ENCODE measurements at places on chromosomes 1 and 21. TPM values are rescaled to one million over a fixed set of nuclear protein-coding genes. Genes with fewer than 3 reads are reported as not detected.

- H3K36me3 ChIP-seq, result no peaks in the 10 kb centered on the region
- H3K4me1 ChIP-seq, result peaks cover 14% of the 10 kb centered on the region
- H3K27me3 ChIP-seq, result no peaks in the 10 kb centered on the region
- peak; percentile 81 for DNase-seq
- H3K27ac ChIP-seq, result peak within 1 kb of the TSS; percentile 99
Measured at GRCh38 chr1:15684042-15684461, at the start of gene PLEKHM2. PLEKHM2 (plus strand) TSS chr1:15684320; CDS start chr1:15684559, 239 bp downstream.

GRCh38 chr1:241994171-241994570 is 4.7 kb downstream of the MAP1LC3C start:
- no peaks in the 10 kb centered on the region for H3K36me3 ChIP-seq
- no peak for DNase-seq
- H3K27me3 ChIP-seq, result no peaks in the 10 kb centered on the region
- H3K27ac ChIP-seq, result no peak overlapping the region
- peaks cover 5% of the 10 kb centered on the region for H3K4me1 ChIP-seq

Gene CACNA1S
- total RNA-seq, result not detected

DNA sequence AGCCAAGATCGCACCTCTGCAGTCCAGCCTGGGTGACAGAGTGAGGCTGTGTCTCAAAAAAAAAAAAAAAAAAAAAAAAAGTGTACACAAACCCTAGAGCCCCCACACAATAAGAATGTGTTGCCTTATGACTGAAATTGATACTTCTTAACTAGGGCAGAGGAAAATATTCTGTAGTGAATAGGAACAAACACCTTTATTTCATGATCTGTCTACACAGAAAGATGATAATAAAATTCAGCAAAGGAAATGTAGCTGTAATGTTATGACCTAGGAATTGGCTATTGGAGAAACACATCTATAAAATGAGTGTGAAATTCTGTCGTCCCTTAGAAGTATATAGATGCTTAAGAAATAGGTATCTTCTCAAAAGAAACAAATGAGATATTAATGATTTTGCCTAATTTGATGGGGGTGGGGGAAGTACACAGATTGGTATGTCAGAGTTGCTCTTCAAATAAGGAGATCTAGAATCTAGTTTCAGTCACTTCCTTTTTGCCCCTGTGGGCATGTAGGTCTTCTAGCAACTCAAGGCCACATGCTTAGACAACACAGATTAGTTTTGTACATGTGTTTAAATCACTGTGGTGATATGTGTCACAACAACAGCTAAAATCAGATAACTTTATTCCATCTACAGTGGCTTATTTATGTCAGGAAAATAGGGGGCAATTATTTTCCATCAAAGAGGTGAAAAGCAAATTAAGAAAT is 10.7 kb upstream of the GPR25 start:
- no peaks in the 10 kb centered on the region for H3K27me3 ChIP-seq
- no peak overlapping the region for H3K27ac ChIP-seq
- H3K36me3 ChIP-seq, result no peaks in the 10 kb centered on the region

DNA sequence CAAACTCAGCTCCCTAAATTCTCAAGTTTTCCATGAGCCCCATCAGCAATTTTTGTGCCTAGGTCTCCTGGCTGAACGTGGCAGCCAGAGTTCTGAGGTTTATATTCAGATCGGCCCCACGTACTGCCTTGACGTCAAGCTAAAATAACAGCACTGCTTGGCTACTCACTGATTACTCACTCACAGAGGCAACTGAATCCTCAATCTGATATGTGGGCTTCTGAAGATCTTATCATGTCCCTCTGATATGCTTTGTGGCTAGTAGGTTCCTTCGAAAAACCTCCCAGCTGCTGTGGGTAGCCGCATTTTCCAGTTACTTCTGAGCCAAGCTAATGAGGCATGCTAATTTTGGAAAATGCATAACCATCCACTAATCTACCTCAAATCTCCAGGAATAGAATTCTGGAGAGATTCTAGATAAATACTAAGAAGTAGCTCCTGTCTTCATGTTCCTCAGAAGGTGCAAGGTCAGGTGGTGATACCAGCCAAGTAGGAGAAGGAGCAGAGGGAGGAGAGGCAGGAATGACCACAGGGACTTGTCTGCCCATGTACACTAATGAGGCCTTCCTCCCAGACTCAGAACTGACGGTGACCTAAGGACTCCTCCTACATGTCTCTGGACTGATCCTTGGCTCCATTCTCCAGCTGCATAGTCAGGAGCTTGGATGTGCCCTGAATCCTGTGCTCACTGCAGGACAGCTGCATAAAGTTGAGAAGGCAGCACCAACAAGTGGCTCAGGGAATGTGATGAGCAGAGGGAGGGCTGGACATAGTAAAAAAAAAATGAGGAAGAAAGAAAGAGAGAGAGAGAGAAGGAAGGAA is 263.7 kb downstream of the TNR start:
- no peak for DNase-seq
- no peak overlapping the region for H3K4me3 ChIP-seq
- H3K4me1 ChIP-seq, result peaks cover 19% of the 10 kb centered on the region
- peak overlapping the region; percentile 60 for H3K27ac ChIP-seq
- H3K36me3 ChIP-seq, result no peaks in the 10 kb centered on the region
- H3K27me3 ChIP-seq, result peaks cover 8% of the 10 kb centered on the region

GRCh38 chr1:61253059-61253735 is 170.8 kb downstream of the NFIA start:
- DNase-seq, result peak; percentile 51
- peaks cover 3% of the 10 kb centered on the region for H3K4me1 ChIP-seq
- no peak overlapping the region for H3K27ac ChIP-seq
- no peaks in the 10 kb centered on the region for H3K27me3 ChIP-seq

- no peaks in the 10 kb centered on the region for H3K27me3 ChIP-seq
- DNase-seq, result no peak
- H3K36me3 ChIP-seq, result no peaks in the 10 kb centered on the region
Measured at GRCh38 chr1:54904476-54905048, 17.6 kb upstream of the DHCR24 start.

- no peaks in the 10 kb centered on the region for H3K27me3 ChIP-seq
- DNase-seq, result no peak
- H3K36me3 ChIP-seq, result no peaks in the 10 kb centered on the region
- no peak overlapping the region for H3K27ac ChIP-seq
- no peak overlapping the region for H3K4me3 ChIP-seq
- H3K4me1 ChIP-seq, result no peaks in the 10 kb centered on the region
Measured at GRCh38 chr1:198047913-198048312, 108.9 kb upstream of the NEK7 start.

Gene ESRRG
- total RNA-seq, result 15.8 TPM

Gene TNFAIP8L2
- total RNA-seq, result 0.64 TPM

DNA sequence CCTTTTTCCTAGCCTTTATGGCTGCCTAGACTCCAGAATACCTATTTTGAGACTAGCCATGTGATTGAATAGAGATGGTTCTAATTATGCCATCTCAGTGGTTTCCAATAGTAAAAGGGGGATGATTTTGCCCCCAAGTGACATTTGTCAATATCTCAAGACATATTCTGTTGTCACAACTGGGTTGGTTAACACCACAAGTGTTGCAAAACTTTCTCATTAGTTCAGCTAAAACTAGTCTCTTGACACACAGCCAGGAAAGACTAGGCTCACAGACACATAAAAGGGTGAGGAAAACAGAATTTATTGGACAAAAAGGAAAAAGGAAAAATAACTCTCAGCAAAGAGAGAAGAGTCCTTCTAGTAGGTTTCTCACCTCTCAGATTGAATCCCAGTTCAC is 39.9 kb upstream of the GBP5 start:
- H3K4me3 ChIP-seq, result no peak overlapping the region
- no peaks in the 10 kb centered on the region for H3K27me3 ChIP-seq
- H3K27ac ChIP-seq, result no peak overlapping the region
- no peaks in the 10 kb centered on the region for H3K36me3 ChIP-seq
- H3K4me1 ChIP-seq, result no peaks in the 10 kb centered on the region
- DNase-seq, result no peak

GRCh38 chr1:44292651-44293050 is 62.4 kb downstream of the ERI3 start:
- H3K27me3 ChIP-seq, result no peaks in the 10 kb centered on the region
- no peak overlapping the region for H3K27ac ChIP-seq
- no peak for DNase-seq
- H3K4me1 ChIP-seq, result no peaks in the 10 kb centered on the region

GRCh38 chr1:67004176-67004575 is 49.8 kb downstream of the SLC35D1 start:
- no peak overlapping the region for H3K27ac ChIP-seq
- H3K4me3 ChIP-seq, result no peak overlapping the region
- no peaks in the 10 kb centered on the region for H3K27me3 ChIP-seq
- H3K4me1 ChIP-seq, result no peaks in the 10 kb centered on the region

DNA sequence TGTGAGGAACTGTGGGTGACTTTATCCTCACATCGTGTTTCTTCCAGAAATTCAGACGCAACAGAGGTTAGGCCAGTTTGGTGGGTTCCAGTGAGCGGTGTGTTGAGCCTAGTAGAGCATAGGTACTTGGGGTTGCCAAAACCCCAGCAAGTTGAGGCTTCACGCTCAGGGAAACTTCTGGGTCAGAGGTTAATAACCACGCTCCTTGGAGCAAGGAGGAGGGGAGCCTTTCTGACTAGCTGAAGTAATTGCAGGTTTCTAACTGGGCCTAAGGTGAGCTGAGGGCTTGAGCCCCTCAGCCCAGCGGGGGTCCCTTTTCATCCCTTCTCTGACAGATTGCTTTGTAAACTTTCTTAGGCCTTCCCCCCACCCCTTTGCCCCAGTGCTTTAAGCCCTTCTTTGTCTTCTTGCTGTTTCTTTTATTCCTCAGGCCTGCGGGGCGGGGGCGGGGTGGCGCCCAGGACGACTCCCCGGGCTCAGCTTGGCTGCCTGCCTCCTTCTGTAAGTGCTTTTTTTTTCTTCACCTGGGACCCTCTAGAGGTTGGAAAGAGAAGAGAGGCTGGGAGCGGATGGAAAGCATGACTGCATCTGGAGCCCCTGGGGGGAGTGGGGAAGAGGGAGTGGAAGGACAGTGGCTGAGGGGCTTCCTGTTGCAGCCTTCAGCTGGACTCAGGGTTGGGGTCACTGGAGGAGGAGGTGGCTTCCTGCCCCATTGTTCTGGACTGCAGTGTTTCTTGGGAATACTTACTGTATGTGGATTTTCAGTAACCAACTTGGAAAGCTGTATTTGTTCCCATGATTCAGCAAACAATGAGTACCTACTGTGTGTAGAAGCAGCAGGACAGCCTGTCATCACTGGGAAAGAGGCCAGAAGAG is 1.3 kb upstream of the ZNF436 start:
- no peak overlapping the region for H3K4me3 ChIP-seq
- H3K27me3 ChIP-seq, result no peaks in the 10 kb centered on the region
- peak; percentile 57 for DNase-seq

Gene OR2L2
- total RNA-seq, result not detected

DNA sequence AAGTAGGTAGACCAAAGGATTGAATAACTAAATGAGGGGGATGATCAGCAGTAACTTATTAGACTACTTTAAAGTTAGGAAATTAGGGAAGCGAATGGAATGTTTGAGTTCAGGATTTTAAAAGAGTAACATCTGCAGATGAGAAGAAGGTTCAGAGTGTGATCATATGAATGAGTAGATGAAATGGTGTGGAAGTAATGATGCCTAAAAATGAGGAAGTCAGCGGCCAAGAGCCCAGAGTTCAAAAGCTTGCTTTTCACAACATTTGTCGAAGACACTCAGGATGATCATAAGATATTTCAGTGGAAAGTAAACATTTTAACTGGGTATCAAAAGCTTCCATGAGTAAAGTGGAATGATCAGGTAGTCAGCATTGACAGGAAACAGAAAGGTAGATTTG is 299.4 kb downstream of the LRRIQ3 start:
- H3K27ac ChIP-seq, result peak overlapping the region; percentile 57
- H3K27me3 ChIP-seq, result no peaks in the 10 kb centered on the region
- no peak overlapping the region for H3K4me3 ChIP-seq
- peaks cover 5% of the 10 kb centered on the region for H3K4me1 ChIP-seq
- no peak for DNase-seq

DNA sequence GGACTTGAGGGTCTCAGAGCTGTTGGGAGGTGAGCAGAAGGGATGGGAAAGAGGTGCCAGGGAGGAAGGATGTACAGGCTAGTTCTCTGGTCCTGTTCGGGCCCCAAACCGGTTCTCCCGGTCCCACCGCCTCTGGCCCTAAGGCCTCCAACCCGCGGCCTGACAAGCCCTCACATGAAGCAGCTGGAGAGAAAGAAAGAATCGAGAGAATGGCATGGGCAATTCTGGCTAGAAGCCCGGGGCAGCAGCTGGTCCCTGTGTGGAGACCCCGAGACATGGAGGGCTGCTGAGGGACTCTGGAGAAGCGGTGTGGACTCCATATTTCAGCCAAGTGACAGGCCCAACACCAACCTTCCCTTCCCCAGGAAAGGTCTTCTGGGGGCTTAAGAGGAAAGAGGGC is 730 bp downstream of the CDC42SE1 start:
- H3K27ac ChIP-seq, result peak overlapping the region; percentile 100
- peak; percentile 72 for DNase-seq
- no peaks in the 10 kb centered on the region for H3K36me3 ChIP-seq
- H3K4me1 ChIP-seq, result peaks cover 37% of the 10 kb centered on the region

Gene GBP3
- total RNA-seq, result 10.8 TPM

GRCh38 chr1:200473698-200474371 is 64.0 kb upstream of the ZNF281 start:
- no peaks in the 10 kb centered on the region for H3K27me3 ChIP-seq
- no peaks in the 10 kb centered on the region for H3K36me3 ChIP-seq
- no peak overlapping the region for H3K27ac ChIP-seq
- H3K4me1 ChIP-seq, result no peaks in the 10 kb centered on the region

Gene PGLYRP4
- not detected for total RNA-seq

DNA sequence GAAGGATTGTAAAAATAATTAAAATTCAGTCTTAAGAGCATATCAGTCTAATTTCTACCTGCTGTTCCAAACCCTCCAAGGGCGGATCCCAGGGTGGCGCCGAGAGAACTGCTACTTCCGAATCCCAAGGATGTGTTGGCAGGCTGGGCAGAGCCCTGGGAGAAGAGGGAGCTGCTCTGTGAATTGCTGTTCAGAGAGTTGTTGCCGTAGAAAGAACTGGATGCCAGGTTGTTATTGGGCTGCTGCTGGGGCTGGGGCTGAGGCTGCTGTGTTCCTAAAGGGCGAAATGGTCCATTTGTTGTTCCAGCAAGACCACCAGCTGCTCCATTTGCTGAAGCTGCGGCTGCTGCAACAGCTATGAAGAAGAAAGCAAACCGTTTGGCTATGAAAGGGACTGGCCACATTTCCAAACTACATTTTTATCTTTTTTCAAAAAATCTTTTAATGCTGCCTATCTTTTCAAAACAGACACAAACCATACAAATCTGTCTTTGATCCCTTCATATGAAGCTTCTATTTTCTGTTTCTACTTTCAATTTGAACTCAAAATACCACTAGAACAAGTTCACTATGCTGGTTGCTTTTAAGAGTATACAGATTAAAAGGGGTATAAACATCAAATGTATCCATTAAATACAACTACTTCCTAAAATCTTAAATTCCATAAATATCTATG is 57.5 kb upstream of the SDC3 start:
- no peak overlapping the region for H3K4me3 ChIP-seq
- peak overlapping the region; percentile 7 for H3K27ac ChIP-seq
- peaks cover 4% of the 10 kb centered on the region for H3K36me3 ChIP-seq
- no peaks in the 10 kb centered on the region for H3K27me3 ChIP-seq
- DNase-seq, result no peak

Gene CFAP107
- total RNA-seq, result not detected

Gene MYOG
- not detected for total RNA-seq

GRCh38 chr1:12146343-12147112 is 20.3 kb upstream of the TNFRSF1B start:
- H3K27ac ChIP-seq, result peak overlapping the region; percentile 86
- DNase-seq, result no peak
- H3K36me3 ChIP-seq, result no peaks in the 10 kb centered on the region
- H3K4me3 ChIP-seq, result no peak overlapping the region
- no peaks in the 10 kb centered on the region for H3K27me3 ChIP-seq
